ENCODE measurements at places on chromosomes 5 and 9.

GRCh38 chr5:96649251-96649662 lies 12.9 kb upstream of the CAST start:
- no peak for DNase-seq

- DNase-seq = no peak
Measured at GRCh38 chr9:84615544-84615943, 54.0 kb upstream of the NTRK2 start.

GRCh38 chr9:127360829-127361228 lies 36.1 kb upstream of the SLC2A8 start:
- peak; percentile 68 for DNase-seq

GRCh38 chr9:112861638-112862555 lies 28.8 kb downstream of the SLC46A2 start:
- DNase-seq = peak; percentile 26

GRCh38 chr9:18759827-18760226 lies 273.2 kb downstream of the SAXO1 start:
- DNase-seq = no peak

- no peak for DNase-seq
Measured at GRCh38 chr5:151108566-151108965, 27.7 kb upstream of the TNIP1 start.
